Stimulated activated CD4-positive, alpha-beta T cell treated with anti-CD3 and anti-CD28 coated beads, Interleukin-12 subunit alpha, Interleukin-12 subunit beta, amount 100 ng/mL, for 4 hours (primary cell): ENCODE measurements at places on chromosomes 12 and 14.
A peak's percentile ranks its signal among the peaks of the same experiment; 100 is the strongest.

DNA sequence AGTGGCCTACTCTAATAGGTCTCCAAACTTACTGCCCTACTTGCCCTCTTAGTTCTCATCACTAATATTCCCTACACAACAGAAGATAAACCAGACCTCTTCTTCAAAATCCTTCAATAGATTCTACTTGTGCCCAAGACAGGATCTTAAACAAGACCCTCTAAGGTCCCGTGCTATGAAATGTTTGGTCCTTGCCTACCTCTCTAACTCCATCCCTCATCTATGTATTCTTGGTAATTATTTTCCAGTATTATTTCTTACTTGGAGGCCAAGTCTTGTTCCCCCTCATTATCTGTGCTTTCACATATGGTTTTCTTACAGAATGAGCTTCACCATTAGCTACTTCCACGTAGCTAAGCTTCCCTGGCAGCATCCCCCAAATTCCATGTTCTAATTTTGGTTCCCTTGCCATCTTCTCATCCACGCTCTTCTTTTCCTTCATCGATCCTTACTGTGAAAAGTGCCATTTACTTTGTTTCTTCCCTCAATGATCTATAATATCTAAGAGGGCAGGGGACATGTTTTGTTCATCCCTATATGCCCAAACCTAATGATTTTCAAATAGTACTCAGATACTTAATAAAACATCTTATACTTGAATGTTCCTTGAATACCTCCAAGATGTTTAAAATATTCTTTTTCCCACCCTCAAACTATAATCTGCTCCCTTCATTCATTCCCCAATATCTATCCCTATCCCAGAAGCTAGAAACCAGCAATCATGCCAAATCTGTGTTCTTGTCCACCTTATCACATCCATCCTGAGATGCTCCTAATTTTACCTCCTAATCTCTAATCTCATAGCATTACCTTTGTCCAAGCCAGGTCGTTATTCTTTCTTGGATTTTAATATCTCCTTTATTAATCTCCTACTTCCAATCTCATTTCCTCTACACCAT is 10.1 kb downstream of the HNRNPC start:
- no peak for DNase-seq

DNA sequence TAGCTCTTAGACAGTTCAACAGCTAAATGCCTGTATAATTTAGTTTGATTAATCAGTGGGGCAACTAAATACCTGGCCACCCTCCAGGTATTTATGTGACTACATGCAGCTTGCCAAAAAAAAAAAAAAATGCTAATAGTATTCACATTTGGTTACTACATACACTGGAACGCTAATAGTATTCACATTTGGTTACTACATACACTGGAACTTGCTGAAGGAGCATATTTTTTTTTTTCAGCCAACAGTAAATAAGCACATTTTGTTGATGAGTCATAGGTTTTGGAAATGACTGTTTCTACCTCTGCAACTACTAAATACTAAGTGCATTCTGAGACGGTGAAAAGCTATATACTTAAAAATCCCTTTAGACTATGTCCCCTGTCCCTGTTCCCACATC is 1172.3 kb downstream of the LRFN5 start:
- DNase-seq = no peak

GRCh38 chr14:55562135-55562534 is 17.9 kb upstream of the KTN1 start:
- DNase-seq = no peak

GRCh38 chr12:43669373-43669772 is 89.2 kb downstream of the PUS7L start:
- no peak for DNase-seq

- no peak for DNase-seq
These were observed 11.3 kb downstream of the ERO1A start for GRCh38 chr14:52683985-52684520.

DNA sequence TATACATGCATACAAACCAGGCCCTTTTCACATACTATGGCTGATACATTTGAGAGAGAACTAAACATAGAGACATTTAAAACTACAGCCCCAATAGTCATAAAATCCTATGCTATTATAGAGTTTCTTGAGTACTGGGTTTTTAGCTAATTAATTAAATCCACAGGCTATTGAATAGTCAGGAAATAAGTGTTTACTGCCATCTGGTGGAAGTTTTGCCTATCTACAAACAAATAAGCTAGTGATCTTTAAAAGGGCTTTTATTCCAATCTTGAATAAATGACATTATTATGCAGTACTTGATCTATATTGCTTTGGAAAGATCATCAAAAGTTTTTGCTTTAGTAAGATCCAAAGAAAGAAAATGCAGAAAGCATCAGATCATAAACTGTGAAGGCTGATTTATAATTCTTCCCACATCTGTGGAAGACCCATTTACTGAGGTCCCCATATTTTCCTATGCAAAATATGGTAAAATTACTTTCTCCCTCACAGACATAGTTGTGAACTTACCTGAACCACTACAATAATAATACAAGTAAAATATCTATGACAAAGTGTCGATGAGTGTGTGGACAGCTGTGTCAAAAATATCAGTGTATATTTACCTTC is 131.3 kb downstream of the ITPR2 start:
- no peak for DNase-seq

DNA sequence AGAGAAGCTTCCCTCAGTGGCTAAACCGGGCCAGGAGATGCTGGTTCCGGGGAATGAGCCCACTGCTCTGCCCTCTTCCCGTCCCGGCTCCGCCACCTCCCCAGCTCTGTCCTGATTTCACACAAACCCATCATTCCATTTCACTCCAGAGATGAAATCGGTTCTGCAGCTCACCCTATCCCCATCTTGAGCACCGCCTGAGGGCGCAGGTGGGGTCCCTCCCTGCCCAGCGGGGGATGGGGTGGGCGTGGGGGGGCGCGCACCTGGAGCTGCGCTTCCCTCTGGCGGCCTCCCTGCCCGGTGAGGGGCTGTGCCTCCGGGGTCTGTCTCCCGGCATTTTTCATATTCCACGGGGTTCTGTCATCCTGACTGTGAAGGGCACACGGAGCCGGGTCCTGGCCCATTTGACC is 44.7 kb downstream of the NOC4L start:
- DNase-seq = no peak

GRCh38 chr14:38743966-38744584 is 359.0 kb downstream of the SEC23A start:
- no peak for DNase-seq

DNA sequence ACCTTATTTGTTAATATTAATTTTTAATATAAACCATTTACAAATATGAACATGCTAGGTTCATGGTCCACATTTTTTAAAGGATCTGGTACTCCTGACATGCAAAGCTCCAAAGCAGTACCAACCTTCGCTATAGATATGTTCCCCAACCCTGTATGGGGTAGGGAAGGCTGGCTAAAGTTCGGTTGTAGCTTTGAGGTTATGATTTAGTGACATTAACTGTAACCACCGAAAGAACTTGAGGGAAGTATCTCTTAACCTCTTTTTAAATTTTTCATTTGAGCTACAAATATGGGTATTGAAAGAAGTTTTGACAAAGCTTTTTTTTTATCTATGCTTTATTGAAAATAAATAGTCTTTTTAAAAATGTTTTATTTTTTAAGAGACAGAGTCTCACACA is 115.5 kb downstream of the DYRK2 start:
- no peak for DNase-seq

DNA sequence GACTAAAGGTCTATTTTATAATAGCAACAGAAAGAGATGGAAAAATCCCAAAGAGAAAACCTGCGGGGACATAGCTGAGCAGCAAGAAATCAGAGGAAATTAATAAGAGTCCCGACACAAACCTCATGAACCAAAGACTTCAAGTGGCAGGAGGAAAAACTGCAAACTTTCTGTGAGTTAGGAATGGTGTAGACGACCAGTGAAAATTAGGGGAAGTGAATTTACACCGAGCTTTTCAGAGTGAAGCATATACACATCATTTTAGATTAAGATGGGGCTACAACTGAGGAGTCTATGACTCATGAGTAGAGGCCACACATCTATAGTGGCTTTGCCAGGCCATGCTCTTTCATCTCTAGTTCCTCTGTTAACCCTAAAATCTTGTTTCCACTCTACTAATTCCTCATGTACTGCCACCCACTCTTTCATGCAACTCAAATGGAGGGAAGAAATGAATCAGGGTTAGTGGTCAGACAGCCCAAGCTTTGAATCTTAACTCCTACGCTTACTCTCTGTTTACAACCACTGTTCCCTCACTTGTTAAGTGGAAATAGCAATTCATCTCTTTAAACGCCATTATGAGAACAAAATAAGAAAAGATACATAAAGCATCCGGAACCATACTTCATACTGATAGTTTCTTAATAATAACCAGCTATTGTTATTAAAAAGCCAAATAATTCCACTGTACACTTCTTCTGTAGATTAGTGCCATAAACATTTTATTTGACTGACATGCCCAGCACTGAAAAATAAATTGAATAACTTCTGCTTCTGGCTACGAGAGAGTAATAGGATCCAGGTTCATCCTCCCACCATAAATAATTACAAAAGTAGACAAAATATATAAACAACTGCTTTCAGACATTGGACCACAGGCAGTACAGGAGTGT is 219.3 kb downstream of the RMST start:
- DNase-seq = no peak

DNA sequence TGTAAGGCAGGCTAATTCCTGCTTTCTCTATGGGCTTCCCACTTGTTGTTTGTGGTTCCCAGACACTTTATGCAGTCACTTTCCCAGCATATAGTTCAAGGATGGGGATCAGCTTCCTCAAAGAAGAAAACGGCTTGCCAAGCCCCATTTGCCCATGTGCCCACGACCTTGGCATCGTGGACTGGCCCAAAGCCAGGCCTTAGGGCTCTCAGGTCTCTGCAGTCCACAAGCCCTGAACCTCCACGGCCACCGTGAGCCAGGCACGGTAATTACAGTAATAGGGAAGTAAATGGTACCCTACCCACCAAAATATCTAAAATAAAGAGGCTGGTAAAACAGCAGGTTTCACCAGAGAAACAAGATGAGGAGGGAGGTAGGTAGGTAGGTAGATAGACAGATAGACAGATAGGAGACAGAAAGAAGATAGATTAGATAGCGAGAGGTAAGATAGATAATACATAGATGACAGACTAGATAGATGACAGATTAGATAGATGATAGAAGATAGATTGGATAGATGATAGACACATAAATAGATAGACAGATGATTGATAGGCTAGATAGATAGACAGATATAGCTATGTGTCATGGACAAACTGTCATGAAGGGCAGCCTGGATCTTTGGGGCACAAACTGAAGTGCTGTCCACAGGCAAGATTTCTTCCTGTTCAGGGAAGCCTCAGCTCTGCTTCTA is 163.1 kb downstream of the SLC15A4 start:
- no peak for DNase-seq

- DNase-seq = no peak
These were observed 10.7 kb downstream of the ABCD4 start for GRCh38 chr14:74292061-74292460.

DNA sequence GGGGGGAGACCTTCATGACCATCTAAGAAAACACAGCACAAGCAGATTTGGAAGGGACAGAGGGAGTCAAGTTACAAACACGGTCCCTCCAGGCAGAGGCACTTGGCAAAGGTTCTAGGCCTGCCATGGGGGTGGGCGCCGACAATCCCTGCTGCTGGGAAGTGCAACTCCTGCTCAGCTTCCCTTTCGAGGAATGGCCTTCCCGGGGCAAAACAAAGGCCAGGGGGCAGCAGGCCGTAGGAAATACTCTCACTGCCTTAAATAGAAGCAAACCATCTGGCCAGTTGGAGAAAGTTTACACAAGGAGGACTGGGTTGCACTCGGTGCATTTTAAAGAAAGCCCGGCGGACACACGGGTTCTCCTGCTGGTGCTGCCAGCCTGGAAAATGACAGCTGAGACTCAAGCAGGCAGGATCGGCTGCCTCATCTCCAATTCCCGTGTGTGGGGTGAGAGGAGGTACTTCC is 65.8 kb downstream of the ITPK1 start:
- no peak for DNase-seq

- no peak for DNase-seq
These were observed 157.1 kb upstream of the CCND2 start for GRCh38 chr12:4116251-4117111.

DNA sequence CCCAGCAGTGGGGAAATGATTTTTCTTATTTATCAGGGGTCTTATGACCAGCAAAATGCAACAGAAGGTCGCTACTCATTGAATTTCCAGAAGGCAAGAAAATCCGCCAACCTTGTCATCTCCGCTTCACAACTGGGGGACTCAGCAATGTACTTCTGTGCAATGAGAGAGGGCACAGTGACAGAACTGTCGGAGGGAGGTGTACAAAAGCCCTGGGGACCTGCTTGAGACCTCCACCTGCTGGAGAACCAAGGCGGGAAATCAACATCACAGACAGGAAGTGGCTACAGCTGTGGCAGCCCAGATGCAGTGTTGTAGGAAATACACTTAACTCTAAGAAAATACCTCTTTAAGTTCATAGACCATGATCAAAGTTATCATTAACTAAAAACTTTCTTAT is 250.9 kb upstream of the OR4E1 start:
- DNase-seq = peak; percentile 25

GRCh38 chr12:26255893-26256645 is 60.7 kb downstream of the SSPN start:
- DNase-seq = no peak

- DNase-seq = no peak
These were observed 21.7 kb upstream of the DUSP6 start for GRCh38 chr12:89373763-89374572.

DNA sequence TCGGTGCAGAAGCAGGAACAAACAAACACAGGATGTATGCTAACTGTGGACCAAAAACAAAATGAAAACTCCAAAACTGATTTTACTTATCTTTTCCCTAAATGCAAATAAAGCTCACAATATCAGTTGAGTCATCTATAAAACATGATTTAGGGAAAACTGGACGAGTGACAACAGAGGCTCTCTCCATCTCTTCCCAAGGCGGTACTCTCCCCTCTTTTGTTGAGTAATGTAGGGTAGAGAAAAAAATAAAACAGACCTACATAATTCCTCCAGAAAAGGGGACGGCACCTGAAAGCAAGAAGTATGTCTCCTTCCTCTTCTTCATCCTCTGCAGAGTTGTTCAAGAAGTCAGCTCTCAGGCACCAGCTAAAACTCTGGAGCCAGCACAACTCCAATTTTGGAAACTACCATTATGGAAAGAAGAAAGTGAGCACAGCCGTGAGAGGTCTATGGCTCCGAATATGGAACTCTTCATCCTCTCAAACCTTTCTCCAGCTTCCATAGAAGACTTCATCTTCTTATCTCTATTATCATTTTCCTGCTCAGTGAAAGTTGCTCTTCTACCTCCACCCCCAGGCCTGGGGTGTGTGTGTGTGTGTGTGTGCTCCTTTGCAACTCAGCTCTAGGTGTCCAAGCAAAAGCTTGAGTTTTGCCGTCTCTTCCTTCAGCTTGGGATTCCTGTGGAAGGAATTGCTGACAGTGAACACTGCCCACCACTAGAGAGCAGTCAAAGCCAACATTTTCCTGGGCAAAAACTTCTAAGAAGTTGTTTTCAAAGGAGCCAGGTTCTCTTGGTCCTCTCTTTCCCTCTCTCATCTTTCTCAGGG is 155.4 kb downstream of the DIO2 start:
- DNase-seq = peak; percentile 0

GRCh38 chr12:82314406-82314892 is 43.7 kb downstream of the CCDC59 start:
- DNase-seq = no peak

- no peak for DNase-seq
These were observed 351.6 kb upstream of the TBX3 start for GRCh38 chr12:115035535-115036107.
